NCI-H187 (cell line): ENCODE measurements at places on chromosomes 12 and 14.
A peak's percentile ranks its signal among the peaks of the same experiment; 100 is the strongest.

DNA sequence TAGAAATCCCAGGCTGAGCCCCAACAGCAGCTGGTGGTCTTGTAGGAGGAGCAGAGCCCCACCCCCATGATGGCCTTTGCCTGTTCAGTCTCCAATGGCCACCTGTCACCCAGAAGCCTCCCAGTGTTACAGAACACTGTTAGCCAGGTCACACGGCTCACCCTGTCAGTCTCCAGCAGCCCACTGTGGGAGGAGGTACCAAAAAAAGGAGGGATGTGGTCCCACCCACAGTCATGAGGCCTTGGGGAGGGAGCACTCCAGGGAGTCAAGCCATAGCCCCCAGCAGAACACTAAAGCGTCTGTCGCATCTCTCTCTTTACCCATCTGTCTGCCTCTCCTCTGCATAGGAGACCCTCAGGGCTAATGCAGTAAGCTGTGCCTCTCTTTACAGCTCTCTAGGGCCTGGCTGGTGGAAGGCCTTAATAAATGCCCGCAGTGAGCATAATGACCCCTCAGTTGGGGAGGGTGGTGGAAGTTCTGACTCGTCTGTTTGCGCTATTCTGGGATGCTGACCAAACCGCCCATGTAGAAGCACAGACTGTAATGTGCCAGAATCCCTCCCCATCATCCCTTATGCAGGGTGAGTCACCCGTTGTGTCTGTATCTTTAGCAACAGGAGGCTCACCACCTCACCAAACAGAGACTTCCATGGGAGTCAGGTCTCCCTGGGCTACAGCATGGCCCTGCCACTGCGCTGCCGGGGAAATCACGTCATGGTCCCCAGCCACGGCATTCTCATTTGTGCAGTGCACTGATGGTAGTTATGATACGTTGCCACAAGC is 14.6 kb downstream of the C14orf132 start:
- no peak for DNase-seq

DNA sequence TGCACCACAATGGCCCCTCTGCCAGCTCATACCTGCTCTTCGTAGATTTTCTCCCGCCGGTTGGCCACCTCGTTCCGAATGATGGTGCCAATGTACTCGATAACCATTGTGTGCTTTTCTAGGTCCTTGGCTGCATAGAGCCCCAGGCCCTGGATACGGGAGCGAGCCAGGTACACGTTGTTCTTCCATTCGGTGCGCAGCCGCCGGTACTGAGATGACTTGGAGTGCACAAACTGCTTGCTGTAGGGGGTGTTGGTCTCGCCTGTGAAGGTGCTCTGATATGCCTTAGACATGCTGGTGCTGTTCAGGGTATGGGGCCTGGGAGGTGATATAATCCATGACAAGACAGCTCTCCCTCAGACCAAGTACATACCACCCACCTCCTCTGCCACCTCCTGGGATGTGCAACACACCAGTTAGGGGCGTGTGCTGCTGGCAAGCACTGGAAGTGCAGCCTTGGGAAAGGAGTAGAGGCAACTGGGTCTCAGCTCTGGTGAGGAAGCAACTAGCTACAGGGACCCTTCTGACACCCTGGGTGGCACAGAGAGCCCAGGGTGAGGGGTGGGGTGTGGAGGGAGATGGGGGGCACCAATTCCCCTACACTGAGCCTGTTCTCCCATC is 4.1 kb upstream of the PRKAG1 start:
- DNase-seq: no peak

GRCh38 chr14:27553790-27554189 is 956.0 kb upstream of the NOVA1 start:
- no peak for DNase-seq

DNA sequence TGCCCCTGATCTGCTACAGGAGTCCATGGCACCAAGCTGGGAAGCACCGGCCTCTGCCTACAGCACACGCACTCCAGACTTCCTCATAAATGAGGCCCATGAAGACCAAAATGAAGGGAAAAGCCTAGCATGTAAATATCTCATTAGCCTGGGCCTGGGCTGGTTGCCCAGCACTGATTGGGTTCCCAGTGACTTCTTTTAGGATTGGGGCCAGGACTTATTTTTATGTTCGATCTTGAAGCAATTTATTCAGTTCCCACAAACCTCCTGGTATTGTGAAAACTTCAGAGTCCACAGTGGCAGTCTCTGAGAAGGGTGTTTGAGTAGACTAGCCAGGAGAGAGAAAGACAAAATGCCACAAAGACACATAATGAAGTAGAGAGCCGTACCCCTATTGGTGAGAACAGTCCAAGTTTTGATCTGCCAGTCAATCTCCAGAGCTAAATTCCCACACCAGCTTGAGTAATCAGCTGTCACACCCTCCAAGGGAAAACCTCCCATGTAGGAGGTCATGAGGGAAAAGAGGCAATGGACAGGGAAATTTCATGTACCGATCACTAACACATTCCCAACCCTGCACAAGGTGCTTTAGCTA is 78.2 kb downstream of the PHLDA1 start:
- DNase-seq: no peak

DNA sequence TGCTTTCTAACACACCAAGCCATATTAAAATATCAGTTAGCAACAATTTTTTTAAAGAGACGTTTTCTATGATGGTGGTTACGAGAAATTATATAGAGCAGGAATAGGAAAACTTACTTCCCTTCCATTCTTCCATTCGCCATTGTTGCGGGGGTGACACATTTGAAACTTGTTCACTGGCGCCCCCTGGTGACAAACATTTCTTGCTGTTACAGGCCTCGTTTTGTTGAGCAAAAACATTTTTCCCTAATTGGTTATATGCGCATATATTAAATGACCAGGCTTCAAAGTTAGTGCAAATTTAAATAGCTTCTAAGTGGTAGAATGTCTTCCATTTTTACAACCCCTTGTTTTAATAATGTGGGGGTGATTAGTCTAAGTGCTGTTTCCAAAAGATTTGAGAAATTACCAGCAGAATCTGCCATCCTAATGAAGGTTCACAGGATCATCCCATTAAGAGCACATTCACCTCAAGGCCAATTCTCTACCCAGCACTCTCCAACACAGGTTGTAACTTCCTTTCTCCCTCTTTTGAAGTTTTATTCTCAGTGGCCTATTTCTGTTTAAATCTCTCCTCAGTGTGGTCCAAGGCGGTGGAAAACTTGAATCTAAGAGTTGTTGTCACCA is 1124.7 kb downstream of the FLRT2 start:
- peak; percentile 50 for DNase-seq

GRCh38 chr12:30578426-30578825 is 117.2 kb downstream of the IPO8 start:
- DNase-seq: no peak

GRCh38 chr12:80513211-80513610 is 69.2 kb downstream of the PTPRQ start:
- no peak for DNase-seq

GRCh38 chr12:10661338-10661737 is 12.5 kb downstream of the STYK1 start:
- no peak for DNase-seq

DNA sequence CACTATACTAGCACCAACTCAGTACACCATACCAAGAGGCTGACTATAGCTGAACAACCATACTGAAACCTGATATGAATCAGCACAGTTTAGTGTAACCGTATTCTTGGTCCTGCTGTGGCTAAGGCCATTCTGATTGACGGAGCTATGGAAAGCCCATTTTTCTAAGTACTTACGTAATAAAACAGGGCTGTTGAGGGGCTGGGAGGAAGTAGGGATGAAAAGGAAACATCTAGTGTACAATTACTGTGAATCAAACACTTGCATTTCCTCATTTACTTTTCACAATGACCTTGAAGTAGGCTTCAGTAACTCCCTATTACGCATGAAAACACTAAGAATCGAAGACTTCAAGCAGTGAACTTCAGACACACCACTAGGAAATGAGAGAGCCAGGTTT is 198.2 kb downstream of the BTG1 start:
- DNase-seq: no peak
